ENCODE measurements at places on chromosomes 2 and 18. TPM values are rescaled to one million over a fixed set of nuclear protein-coding genes. Genes with fewer than 3 reads are reported as not detected.

DNA sequence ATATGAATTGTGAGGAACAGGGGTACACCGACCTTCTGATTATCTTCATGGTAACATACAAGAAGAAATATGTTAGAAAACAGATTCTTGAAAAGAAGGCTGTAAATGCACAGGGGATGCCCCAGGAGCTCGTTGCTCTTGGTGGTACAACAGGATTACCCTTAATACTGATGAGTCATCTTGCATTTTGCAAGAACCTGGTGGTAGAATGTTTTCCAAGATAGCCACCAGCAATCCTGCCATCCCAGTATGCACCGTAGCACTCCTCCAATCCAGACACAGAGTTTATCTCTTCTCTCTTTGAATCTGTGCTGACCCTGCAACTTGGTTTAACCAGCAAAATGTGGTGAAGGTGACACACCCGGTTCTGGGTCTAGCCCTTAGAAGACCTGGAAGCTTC is 238.3 kb downstream of the EN1 start:
- H3K27ac ChIP-seq = no peak overlapping the region
- DNase-seq = no peak
- H3K4me1 ChIP-seq = no peaks in the 10 kb centered on the region

DNA sequence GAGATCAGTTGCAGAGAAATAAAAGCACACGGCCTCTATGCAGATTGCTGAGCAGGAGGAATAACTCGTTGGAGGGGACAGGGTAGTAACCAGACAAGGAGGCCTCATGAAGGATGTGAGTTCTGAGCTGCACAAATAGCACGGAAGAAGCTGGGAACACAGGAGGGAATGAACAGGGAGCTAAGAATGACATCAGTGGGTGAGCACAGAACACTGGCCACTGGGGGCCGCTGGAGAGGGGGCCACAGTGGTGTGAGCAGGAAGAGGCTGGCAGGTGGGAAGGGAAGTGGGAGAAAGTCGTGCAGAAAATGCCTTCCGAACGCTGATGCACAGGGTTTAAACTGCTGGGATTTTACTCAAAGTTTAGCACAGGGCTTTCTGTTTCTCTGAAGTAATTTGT is 61.0 kb downstream of the ZAP70 start:
- H3K27ac ChIP-seq = no peak overlapping the region
- H3K4me1 ChIP-seq = no peaks in the 10 kb centered on the region
- no peaks in the 10 kb centered on the region for H3K27me3 ChIP-seq
- H3K4me3 ChIP-seq = no peak overlapping the region
- peaks cover 14% of the 10 kb centered on the region for H3K36me3 ChIP-seq

DNA sequence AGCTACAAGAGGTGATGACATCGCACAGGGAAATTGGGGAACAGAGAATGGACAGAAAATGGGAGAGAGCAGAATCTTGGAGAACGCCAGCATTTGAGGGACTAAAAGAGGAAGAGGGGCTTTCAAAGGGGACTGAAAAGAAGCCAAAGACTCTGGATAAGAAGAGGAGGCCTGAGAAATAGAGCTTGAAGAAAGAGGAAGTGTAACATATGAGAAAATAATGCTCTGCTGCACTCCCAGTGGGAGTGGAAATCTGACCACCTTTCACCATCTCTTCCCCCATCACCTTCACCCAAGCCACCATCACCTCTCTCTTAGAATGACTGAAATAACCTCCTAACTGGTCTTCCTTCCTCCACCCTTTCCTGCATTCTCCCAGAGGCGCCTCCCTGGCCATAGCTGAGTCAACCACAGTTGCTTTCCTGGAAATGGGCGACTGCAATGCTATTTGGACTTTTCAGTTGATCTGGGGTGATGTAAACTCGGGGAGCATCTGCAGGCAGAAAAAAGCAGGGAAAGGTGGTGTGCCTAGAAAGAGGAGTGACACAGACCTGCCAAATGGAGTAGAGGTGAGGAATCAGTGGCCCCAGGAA is 16.8 kb downstream of the CXCR1 start:
- H3K4me3 ChIP-seq = no peak overlapping the region
- DNase-seq = no peak
- no peaks in the 10 kb centered on the region for H3K27me3 ChIP-seq
- H3K36me3 ChIP-seq = no peaks in the 10 kb centered on the region

CRYBA2 gene
- not detected for total RNA-seq

CCL20 gene
- total RNA-seq = not detected

STARD6 gene
- total RNA-seq = not detected

TSPYL6 gene
- total RNA-seq = not detected
